ENCODE measurements at places on chromosomes 2 and 18.

- DNase-seq = no peak
These were observed 138.1 kb downstream of the WDR7 start for GRCh38 chr18:56789004-56789888.

DNA sequence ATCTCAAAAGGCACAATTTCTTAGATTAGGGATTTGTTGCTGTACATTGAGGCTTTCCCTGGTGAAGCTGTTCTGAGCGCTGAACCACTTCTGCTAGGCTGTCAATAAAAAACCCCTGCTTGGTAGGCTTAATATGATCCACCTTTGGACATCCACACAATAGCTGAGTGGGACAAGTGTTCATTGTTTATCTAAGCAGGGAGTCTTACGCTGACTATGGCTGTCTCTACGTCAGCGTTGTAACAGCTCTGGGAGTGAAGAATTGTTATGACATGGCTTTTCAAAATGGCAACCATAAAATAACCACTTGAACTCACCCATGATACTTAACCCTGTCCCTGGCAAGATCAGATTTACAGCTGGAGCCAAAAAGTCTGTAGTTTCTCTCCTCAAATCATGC is 111.5 kb upstream of the SULT1C3 start:
- DNase-seq = no peak

- no peak for DNase-seq
These were observed 1.6 kb downstream of the MFSD2B start for GRCh38 chr2:24011250-24012104.

DNA sequence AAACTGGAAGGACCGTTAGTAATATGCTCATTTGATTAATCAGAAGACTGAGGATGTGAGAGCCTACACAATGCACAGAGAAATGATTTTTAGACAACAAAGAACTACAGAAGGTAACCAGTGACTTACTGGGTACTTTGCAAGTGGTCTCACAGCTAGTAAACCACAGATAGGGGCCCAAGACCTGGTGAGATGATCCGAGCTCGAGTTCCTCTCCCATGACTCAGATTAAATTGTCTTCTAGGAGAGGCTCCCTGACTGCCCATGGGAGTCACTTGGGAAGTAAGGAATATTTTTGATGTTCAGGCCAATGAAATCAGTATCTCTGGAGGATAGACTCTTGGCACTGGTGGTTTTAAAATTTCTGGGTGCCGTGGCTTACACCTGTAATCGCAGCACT is 220.2 kb downstream of the CLIP4 start:
- no peak for DNase-seq

DNA sequence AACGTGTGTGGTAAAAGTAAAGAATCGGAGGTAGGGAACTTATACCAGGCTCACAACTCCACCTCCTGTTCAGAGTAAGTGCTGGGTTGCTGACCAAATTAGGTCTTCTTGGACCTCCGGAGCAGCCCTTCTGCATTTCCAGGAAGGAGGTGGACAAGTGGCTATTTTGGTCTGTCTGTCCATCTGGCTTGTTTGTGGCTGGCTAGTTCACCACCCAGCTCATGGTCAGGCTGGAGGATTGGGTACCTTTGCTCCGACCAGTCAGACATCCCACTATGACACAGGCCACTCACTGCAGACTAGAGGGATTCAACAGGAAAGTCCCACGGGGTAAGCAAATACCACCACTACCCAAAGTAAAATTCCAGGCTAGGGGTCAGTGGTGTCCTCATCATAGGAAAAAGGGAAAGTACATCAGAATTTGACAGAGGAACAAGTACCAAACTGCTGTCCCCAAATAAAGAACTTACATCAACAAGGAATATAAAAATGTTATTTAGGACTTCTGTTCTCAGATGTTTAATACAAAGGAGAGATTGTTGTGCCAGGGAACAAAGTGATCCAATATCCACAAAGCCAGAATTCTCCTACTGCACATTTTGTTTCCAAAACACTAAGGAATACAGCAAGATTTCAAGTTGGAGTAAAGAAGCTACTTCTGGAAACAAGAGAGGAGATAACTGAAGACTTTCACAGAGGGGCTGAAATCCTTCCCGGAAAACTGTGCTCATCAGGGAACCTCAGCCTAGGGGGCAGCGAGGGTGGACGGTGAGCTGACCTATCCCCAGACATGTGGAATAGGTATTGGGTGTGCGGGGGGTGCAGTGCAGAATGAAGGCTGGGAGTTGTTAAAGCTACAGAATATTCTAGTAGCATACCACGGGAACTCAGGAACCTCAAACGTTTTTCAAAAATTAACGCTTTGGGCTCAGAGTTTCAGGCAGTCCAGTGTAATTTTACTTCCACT is 56.9 kb downstream of the BCL2 start:
- no peak for DNase-seq

- no peak for DNase-seq
These were observed 317.8 kb downstream of the MBD2 start for GRCh38 chr18:53906681-53907080.

- no peak for DNase-seq
These were observed 8.9 kb downstream of the HJURP start for GRCh38 chr2:233845301-233846060.

DNA sequence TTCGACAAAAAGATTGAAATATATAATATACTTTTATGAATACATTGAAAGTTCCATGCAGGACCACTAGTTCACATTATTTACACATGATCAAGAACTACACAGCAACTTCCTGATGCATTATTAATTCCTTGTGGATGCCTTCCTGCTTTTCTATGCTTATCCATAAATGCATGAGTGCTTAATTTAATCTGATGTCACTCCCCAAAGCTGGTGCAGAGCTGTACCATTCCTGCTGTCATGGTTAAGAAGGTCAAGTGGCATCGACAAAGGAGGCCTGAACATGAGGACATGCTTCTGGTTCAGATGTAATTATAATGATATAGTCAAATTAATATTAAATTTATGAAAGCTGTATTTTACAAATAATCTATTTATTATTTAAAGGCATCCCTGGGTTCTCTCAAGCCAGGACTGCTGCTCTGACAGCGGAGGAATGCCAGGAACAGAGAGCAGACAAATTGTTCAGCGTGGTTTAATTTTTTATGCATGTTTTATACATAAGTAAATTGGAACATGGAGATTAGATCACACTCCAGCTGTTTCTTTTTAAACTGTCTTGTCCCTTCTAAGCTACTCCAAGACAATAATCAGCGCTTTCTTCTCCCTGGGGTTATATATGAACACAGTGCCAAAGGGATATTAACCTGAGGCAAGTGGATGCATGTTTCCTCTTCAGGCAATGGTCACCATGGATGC is 307.3 kb upstream of the CNTNAP5 start:
- DNase-seq = no peak

All from HuH-7.5 (cell line).